ENCODE measurements at places on chromosomes 12 and 14.

- DNase-seq, result no peak
Observed at GRCh38 chr14:65832431-65833266, 420.1 kb downstream of the FUT8 start.

DNA sequence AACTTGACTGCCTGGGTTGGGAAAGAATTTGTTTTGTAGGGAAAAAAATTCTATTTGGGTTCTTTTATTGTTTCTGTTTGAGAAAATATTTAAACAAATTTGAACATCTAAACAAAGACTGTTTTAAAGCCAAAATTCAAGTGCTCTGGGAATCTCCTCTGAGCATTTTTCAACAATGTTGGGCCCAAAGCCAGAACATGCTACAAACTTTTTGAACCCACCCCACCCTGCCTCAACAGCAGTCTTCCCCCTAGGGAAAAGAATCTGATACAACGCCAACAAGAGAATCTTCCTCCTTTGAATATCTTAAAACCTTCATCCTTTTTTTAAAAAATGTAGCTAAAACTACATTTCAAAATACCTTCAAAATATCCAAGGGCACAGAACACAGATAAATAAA, 20.4 kb upstream of the NID2 start:
- DNase-seq, result no peak

DNA sequence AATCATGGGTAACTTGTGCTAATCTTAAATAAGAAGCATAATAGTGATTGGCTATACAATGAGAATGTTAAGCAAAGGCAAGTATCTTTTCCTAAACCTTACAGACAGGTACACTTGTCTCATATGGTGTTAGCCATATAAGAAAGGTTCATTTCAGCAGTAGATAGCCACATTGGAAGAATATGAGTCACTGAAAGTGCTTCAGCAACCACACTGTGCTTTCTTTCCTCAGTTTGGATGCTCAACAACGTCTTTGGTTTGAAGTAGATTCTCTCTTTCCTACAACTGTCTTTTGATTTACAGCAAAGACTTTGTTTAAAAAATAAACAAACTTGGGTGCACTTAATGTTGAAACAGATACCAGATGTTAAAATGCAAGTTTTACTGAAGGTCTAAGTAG, 8.9 kb downstream of the DDHD1 start:
- no peak for DNase-seq

GRCh38 chr14:59182641-59183040, 5.8 kb upstream of the DAAM1 start:
- DNase-seq, result no peak

DNA sequence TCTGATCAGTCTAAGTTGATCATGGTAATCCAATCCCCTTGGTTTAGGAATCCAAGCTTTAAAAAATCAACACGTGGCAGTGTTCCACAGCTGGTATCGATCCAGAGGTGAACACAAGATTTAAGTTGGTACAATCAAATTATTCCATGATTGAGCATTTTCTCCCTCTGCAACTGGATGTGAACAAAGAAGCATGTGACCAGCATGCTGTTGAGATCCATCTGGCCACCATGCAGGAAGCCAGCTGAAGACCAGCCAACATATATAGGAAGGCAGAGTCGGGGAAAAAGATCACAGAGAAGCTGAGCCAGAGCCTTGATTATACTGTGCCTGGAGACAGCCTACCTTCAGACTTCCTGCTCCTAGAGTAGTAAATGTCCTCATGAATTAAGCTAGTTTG, 158.3 kb downstream of the SEC23A start:
- DNase-seq, result no peak
